CD4-positive, alpha-beta T cell treated with Interferon alpha-2 for 1 hour (primary cell): ENCODE measurements at places on chromosomes 16 and 17.

DNA sequence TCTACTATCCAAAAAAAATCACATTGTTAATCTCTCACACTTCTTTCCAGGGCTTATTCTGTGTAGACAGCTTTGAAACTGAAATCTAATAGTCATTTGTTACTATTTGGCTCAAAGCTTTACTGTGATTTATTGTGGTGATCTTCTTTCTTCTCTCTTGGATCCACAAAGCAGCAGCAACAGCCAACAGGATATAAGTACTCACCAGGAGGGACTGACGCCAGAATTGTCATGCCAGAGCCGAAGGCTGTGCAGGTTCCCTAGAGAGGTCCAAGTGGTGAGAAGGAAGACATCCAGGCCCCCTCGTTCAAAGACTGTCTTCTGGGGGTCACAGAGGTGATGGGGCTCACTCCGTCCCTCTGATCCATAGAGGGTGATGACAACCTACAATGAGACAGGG lies 33.3 kb downstream of the PKD1L3 start:
- DNase-seq, result no peak

- DNase-seq, result no peak
Measured at GRCh38 chr17:65324611-65325342, 187.6 kb downstream of the RGS9 start.

GRCh38 chr17:31900877-31901276 lies 631 bp downstream of the UTP6 start:
- no peak for DNase-seq

DNA sequence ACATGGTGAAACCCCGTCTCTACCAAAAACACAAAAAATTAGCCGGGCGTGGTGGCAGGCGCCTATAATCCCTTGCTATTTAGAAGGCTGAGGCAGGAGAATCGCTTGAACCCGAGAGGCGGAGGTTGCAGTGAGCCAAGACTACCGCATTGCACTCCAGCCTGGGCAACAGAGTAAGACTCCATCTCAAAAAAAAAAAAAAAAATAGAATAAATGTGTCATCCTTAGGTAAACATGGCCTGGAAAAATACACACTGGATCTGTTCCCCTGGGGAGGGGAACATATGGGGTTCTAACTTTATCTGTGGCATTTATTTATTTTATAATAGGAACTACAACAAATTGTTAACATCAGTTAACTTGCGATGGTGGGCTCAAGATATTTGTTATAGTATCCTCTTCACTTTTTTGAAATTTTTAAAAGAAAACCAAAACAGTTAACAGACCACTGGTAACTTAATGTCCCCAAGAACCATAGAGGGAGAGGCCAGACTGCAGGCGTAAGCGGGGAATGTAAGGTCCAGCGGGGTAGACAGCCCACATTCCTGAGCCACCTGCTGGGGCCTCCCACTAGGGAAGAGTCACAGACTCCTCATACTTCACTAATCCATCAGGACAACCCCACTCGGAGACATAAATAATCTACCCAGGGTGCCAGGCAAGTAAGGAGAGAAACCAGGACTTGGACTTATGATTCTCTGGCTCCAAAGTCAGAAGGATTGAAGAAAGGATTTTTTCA lies 12.5 kb upstream of the TXNDC11 start:
- DNase-seq, result no peak

- DNase-seq, result no peak
Measured at GRCh38 chr16:75702242-75702641, 981 bp upstream of the DUXB start.
